ENCODE measurements at places on chromosomes 12 and 14. TPM values are rescaled to one million over a fixed set of nuclear protein-coding genes. Genes with fewer than 3 reads are reported as not detected.

Gene SLC17A8
- total RNA-seq, result not detected

DNA sequence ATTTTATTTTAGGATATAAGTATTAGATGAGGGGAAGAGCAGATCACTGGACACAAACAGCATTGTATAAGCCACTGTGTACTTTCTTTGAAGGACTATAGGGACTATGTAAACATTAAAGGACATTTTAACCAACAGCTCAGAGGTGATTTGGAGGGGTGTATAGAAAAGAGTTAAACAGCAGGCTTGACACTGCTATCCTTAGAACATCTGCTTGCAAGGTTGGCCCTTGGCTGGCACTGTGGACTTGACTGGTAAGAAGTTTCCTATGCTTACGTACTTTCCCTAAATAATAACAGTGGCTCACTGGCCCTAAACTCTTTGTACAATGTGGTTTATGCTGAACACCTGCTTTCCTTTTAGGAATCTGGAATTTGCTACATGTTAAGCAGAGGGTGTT is 28.7 kb downstream of the ZFYVE26 start:
- DNase-seq, result no peak

DNA sequence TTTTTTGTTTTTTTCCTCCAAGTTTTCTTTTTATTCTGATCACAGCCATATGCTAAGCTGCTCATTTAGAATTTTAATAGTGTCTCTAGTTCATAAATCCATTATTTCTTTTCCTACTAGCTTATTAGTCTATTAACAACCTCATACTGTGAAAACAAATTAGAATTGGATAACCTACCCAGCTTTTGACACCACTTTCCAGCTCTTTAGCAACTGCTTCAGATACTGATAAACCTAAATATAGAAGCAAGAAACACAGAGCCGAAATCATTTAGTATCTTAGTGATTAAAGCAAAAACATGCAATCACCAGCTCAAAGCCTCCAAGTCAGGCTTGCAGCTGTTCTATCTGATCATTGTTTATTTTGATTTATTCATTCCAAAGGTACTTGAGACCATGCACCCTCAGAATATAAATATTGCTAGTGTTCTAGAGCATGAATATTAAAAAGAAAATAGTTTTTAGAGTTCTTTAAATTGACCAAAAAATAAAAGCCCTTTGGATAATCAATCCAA is 121.5 kb downstream of the STXBP6 start:
- no peak for DNase-seq

DNA sequence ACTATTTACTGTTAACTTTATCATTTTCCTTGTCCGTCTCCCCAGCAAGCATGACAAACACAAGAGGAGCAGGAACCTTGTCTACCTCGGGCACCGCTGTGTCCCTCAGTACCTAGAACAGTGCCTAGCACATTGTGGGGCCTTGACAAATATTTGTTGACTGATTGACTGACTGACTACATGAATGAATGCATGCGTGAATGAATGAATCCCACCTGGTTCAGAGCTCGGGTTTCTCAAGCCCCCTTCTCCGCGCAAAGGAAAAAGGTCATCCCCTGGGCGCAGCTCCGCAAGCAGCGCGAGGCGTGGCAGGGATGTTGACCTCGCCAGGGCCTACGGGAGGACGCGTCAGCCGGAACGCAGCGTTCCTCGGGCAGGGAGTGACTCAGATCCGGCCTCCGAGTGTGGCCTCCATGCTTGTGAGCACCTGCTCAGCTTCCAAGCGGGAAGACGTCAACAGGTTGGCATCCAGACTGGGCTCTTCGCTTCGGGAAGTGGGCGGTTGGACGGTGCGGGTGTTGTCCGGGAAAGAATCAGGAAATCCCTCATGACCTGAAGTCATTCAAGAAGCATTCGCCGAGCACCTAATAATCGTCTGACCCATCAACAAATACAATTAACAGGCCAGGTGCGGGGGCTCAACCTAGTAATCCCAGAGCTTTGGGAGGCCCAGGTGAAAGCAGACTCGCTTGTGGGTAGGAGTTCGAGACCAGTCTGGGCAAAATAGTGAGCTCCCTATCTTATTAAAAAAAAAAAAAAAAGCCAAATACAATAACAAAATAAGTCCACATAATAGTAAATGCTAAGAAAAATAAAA is 13.9 kb upstream of the UBC start:
- no peak for DNase-seq

Gene CMKLR1
- total RNA-seq, result 0.98 TPM

Gene CCDC184
- total RNA-seq, result 0.15 TPM

DNA sequence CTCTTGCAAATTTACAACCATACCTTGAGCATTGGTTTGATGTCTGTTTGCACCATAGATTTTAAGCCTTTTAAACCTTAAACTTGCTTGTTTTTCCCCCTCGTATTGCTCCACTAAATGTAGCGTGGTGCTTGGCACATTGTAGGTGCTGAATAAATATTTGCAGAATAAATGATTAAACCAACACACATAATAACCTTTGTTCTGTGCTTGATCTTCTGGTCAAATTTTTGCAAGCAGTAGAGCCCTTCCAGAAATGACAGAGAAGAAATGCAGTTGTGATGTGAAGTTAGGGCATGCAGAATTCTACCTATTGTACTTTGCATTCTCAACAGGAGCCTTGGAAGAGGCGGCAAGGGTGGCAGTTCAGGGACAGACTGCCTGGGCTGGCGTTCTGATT is 394.4 kb upstream of the TBX3 start:
- DNase-seq, result no peak

DNA sequence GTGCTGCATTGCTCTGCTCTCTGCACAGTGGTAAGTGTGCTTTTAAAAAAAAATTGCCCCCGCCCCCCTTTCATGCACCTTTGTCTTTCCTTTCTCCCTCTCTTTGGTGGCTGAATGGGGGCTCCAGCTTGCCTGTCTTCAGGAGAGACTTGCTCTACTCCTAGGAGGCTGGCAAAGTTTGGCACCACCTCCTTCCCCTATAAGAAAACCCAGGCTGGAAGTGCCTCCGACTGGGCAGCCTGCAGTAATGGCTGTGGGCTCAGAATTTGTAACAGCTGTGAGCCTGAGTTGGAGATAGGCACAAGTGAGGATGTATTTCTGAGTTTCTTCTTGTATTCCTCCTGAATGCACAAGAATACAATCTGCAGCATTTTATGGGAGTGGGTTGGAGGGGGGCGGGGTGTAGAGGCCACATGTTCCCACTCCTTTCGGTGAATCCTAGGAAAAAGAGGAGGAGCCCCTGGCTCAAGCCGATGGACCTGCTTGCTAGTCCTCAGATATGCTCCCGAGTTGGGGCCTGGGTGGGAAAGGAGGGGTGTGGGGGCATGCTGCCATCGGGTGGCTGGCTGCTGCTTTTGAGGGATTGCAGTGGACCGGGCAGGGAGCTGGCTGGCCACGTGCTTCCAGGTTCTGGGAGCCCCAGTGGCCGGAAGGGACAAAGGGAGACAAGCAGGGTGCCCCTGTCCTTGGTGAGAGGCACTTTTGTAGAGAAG is 124.3 kb downstream of the TSPAN9 start:
- DNase-seq, result no peak

DNA sequence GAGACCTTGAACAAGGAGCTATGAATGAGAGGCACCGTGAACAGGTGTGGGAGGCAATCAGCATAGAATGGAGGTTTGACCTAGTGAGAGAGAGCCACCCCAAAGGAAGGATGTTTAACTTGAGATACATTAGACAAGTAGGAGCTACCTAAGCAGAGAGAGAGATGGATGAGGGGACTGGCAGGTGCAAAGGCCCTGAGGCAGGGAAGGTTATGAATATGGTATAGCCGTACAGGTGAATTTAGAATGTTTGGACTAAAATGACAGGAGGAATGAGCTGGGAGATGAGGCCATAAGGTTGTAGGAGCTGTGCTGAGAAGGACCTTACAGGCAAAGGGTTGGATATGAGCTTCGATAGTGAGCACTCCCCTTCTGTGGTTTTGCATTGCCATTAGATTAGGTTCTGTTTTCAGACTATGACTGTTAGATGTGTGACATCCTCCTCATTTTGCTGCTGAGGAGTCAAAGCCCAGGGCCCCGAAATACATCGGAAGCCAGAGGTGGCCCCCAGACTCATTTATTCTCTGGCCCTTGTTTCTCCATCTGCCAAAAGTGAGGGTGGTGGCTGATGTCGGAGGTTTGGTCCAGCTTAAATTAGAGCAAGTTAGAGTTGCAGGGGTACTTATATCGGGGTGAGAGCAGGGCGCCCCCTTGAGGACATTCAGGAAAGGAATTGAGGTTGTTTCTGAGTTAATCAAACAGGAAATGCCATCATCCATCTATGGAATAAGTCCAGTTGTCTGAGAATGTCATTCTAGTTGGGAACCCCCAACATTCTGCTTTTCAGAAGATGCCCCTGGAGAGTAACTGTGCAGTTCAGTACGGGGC is 29.4 kb downstream of the SLC24A4 start:
- DNase-seq, result no peak

DNA sequence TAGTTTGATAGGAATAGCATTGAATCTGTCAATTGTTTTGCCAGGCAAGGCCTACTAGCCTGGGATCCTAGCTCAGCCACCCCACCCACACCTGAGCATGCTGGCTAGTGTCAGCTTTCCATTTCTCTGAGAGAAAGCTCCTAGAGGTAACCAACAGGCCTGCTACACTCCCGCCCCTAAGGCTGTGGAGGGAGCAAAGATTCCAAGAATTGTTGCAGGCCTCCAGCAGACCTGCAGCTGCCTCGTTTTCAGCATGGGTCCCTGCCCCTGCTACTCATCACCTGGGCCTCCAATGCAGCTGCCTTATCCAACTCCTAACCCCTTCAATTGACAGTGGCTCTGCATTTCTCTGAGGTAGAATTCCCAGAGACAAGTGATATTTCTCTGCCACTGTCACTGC is 852.4 kb upstream of the MDGA2 start:
- DNase-seq, result no peak

Gene ASB2
- total RNA-seq, result 3.8 TPM
